ENCODE measurements at places on chromosomes 6 and 20. TPM values are rescaled to one million over a fixed set of nuclear protein-coding genes. Genes with fewer than 3 reads are reported as not detected.

- no peak overlapping the region for H3K27ac ChIP-seq
- H3K4me1 ChIP-seq = no peaks in the 10 kb centered on the region
- no peaks in the 10 kb centered on the region for H3K36me3 ChIP-seq
- no peaks in the 10 kb centered on the region for H3K27me3 ChIP-seq
- DNase-seq = no peak
These were observed 219.7 kb downstream of the UNC5CL start for GRCh38 chr6:40819182-40819834.

DNA sequence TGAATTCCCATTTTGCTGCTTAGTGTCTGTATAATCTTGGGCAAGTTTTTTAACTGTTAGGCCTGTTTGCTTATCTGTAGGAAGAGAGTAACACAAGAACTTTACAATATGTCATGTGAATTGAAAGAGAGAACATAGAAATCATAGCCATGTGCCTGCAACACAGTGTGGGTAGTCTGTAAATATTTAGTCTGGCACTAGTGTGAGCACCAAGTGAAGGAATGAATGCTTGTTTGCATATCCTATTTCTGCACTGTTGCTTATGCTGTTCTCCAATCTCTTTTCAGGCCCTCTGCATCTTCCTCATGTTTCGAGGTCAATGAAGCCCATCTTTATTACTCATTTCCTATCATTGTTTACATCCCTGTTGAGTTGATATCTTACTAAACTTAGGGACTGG, 49.2 kb downstream of the CBFA2T2 start:
- no peaks in the 10 kb centered on the region for H3K4me1 ChIP-seq
- no peaks in the 10 kb centered on the region for H3K36me3 ChIP-seq
- no peak overlapping the region for H3K4me3 ChIP-seq
- no peak overlapping the region for H3K27ac ChIP-seq
- no peaks in the 10 kb centered on the region for H3K27me3 ChIP-seq

GRCh38 chr6:140697585-140697984, 1323.1 kb upstream of the CITED2 start:
- H3K36me3 ChIP-seq = no peaks in the 10 kb centered on the region
- no peak for DNase-seq
- no peak overlapping the region for H3K4me3 ChIP-seq
- H3K27ac ChIP-seq = no peak overlapping the region

GRCh38 chr6:42808492-42809483, 26.9 kb downstream of the BICRAL start:
- no peaks in the 10 kb centered on the region for H3K27me3 ChIP-seq
- peaks cover 3% of the 10 kb centered on the region for H3K4me1 ChIP-seq
- no peaks in the 10 kb centered on the region for H3K36me3 ChIP-seq
- no peak for DNase-seq

DNA sequence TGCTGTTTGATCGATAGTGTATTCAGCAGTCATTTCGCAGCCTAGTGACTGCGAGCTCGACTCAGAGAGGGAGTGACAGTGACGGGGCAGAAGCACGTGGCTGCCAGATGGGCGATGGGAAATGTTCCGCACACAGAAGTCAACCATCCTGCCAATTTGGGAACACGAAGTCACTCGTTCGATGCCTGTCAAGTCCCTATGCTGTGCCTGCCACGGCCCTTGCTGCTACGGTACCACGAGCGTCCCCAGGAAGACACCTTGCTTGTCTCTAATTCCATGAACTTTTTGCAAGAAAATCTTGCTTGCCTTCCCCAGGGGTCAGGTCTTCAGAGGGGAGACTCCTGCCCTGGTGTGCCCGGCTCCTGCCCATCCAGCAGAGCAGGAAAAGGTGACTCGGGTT, 17.0 kb upstream of the STX16 start:
- H3K27me3 ChIP-seq = no peaks in the 10 kb centered on the region
- H3K4me1 ChIP-seq = peaks cover 12% of the 10 kb centered on the region
- no peak overlapping the region for H3K27ac ChIP-seq
- H3K4me3 ChIP-seq = no peak overlapping the region

DNA sequence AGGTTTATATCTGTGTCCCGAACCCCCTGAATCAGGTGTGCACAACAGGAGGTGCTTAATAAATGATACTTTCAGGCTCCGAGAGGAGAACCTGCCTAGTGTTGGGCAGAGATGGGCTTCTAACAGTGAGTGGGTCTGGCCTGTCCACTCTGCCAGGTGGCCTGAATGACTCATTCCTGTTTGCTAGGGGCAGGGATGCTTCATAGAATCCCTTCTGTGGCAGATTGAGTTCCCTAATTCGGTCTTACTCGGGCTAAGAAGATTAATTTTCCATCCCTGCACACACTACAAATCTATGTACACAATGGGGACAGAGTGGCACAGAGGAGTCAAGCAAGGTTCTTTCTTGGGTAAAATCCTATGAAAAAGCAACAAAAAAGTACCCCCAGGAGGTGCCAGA, 19.8 kb downstream of the SDC4 start:
- no peak overlapping the region for H3K27ac ChIP-seq
- no peak for DNase-seq
- no peak overlapping the region for H3K4me3 ChIP-seq

- no peaks in the 10 kb centered on the region for H3K27me3 ChIP-seq
- H3K27ac ChIP-seq = no peak overlapping the region
- no peaks in the 10 kb centered on the region for H3K36me3 ChIP-seq
These were observed 52.8 kb downstream of the MYB start for GRCh38 chr6:135233686-135234491.

DNA sequence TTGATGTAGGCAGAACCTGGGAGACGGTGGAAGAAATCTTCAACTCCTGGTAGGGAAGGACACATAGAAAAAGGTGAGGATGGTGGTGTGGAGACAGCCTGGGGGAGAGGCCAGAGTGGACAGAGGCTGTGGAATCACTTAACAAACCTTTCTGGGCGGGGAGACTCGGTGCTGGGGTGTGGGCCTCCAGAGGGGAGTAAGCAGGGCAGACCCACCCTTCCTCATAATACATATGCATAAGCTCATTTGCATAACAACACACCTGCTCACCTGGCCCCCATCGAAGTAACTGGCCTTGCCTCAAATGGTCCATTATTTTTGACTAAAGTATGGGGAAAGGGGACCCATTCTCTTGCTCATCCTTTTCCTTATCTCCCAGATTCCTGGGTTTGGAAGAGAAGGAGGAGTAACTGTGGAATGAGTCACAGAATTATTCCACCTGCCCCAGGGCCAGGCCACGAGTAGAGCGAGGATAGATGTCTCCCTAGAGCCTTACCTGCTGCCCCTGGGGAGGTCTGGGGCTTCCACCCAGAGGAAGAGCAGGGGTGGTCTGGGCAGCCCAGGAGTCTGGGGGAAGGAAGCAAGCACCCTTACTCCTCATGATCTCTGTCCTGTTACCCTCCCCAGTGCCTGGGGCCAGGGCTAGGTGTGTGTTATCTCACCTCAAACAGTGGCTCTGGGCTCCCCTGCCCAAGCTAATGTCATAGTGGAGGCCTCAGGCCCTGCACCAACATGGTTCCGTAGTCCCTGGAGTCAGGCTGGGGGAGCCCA, 10.7 kb upstream of the VEGFA start:
- no peak overlapping the region for H3K4me3 ChIP-seq
- no peaks in the 10 kb centered on the region for H3K27me3 ChIP-seq
- no peaks in the 10 kb centered on the region for H3K36me3 ChIP-seq
- H3K27ac ChIP-seq = no peak overlapping the region
- H3K4me1 ChIP-seq = no peaks in the 10 kb centered on the region

DNA sequence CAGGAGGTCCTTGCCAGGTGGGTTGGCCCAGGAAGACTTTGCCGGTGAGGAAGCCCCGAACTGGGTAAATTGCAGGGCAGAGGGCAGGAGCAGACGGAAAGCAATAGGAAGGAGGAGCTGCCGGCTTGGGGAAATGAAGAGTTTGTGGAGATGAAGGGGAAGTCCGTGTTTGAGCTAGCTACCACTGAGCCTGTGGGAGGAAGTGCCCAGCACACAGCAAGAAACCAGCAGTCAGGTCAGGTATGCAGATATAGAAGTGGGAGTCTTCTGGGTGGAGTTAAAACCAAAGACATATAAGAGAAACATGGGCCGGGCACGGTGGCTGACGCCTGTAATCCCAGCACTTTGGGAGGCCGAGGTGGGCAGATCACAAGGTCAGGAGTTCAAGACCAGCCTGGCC, 34.7 kb downstream of the CD24 start:
- H3K4me3 ChIP-seq = no peak overlapping the region
- no peak overlapping the region for H3K27ac ChIP-seq
- H3K4me1 ChIP-seq = no peaks in the 10 kb centered on the region
- DNase-seq = no peak
- no peaks in the 10 kb centered on the region for H3K36me3 ChIP-seq
- no peaks in the 10 kb centered on the region for H3K27me3 ChIP-seq

GRCh38 chr6:38001386-38001785, 181.9 kb downstream of the ZFAND3 start:
- no peak overlapping the region for H3K4me3 ChIP-seq
- H3K27me3 ChIP-seq = no peaks in the 10 kb centered on the region
- DNase-seq = no peak
- no peak overlapping the region for H3K27ac ChIP-seq
- H3K4me1 ChIP-seq = no peaks in the 10 kb centered on the region
- H3K36me3 ChIP-seq = no peaks in the 10 kb centered on the region

DNA sequence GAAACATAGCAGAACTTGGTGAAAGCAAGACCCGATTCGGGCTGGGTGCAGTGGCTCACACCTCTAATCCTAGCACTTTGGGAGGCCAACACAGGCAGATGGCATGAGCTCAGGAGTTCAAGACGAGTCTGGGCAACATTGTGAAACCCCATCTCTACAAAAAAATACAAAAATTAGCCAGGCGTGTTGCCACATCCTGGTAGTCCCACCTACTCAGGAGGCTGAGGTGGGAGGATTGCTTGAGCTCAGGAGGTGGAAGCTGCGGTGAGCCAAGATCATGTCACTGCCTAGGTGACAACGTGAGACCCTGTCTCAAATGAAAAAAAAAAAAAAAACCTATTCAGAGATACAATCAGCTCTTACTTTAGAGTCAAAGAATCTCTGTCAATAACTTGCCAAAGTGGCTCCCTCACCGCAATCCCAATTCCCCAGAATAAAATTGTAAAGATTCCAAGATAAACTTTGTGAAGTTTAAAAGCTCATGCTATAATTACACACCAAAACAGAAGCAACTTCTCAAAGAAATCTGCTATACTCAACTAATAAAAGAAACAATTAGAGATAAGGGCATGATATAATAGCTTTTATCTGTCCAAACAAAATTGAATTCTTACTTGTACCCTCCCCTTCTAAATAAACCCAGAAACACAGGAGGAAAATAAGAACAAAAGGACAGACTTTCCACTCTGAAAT, 33.6 kb downstream of the CDK19 start:
- DNase-seq = no peak
- peaks cover 6% of the 10 kb centered on the region for H3K4me1 ChIP-seq
- no peak overlapping the region for H3K27ac ChIP-seq
- H3K27me3 ChIP-seq = no peaks in the 10 kb centered on the region

- no peaks in the 10 kb centered on the region for H3K27me3 ChIP-seq
- no peaks in the 10 kb centered on the region for H3K4me1 ChIP-seq
- no peak for DNase-seq
These were observed 60.1 kb upstream of the BMP2 start for GRCh38 chr20:6707321-6707831.

DNA sequence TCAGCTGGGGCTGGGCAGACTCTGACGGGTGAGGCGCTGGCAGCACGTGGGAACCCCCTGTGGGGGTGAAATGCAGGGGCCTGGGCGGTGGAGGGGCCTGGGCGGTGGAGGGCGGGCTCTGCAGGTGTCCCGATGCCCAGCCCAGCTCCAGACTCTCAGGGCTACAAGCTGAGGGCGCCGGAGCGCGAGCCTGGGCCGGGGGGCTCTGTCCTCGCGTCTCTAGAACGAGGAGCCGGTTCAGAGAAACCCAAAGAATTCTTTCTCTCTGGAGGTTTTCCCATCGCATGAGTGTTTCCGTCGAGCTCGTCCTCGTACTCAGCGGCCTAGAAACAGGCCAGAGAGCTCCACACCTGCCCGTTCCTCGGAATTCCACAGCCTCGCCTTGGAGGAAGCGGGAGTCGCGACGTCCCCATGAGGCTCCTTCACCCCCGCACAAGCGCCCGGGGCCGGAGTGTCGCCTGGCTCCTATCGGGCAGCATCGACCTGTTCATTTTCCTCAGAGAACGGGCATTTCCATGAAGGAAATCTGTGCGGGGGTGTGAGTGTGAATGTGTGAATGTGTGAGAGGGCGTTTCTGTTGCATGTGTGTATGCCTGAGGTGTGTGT, 76.9 kb downstream of the SMOC2 start:
- H3K36me3 ChIP-seq = no peaks in the 10 kb centered on the region
- no peak for DNase-seq
- H3K4me1 ChIP-seq = no peaks in the 10 kb centered on the region

DNA sequence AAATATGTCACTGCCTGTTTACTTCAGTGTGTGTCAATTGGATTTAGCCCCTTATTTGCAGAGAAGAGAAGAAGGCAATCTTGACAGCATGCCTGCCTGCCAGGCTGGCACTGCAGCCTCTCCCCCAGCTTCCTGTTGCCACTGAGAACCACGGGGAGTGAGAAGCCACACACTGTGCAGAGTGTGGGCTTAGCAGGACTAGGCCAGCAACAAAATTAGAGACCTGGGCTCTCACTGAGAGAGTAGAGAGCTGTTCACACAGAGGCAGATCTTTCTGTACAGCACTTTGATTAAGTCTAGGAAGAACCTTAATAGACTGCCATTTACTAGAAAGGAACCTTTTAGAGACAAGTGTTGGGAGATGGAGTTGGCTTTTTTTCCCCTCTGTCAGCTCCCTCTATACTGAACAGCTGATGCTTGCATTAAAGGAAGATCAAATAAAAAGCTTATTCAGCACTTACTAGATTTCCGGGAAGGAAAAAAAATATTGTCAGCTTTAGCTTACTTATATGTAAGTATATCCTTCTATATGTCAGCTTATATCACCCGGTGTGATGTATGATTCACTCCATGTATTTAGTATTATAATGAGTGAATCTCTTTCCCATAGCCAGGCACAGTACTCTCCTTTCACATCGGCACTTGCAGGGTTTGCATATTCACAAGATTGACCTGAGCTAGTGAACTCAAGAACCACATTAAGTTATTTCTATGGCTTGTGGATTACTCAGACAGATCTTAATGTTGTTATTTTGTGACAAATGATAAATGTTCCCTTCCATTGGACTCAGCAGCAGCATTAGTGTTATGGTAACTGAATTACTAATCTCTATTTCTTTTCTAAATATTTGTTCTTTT, 851.0 kb upstream of the EPHA7 start:
- no peaks in the 10 kb centered on the region for H3K36me3 ChIP-seq
- H3K27me3 ChIP-seq = no peaks in the 10 kb centered on the region
- DNase-seq = no peak
- H3K4me1 ChIP-seq = no peaks in the 10 kb centered on the region
- H3K27ac ChIP-seq = no peak overlapping the region

Gene KCNK16
- total RNA-seq = not detected

Gene ATP9A
- 0.47 TPM for total RNA-seq

Gene ID4
- total RNA-seq = not detected

Gene AIG1
- 9.6 TPM for total RNA-seq

Gene SEL1L2
- not detected for total RNA-seq

Gene SLC44A4
- total RNA-seq = not detected
